ENCODE measurements at places on chromosomes 2 and 18.

- no peak for DNase-seq
Measured at GRCh38 chr2:200655918-200656580, 70.2 kb downstream of the AOX1 start.

- no peak for DNase-seq
Measured at GRCh38 chr2:28692411-28692810, 59.2 kb upstream of the PPP1CB start.

GRCh38 chr2:44246840-44247369 lies 28.4 kb upstream of the SLC3A1 start:
- no peak for DNase-seq

GRCh38 chr2:100561191-100561590 lies 1.6 kb upstream of the PDCL3 start:
- DNase-seq: no peak

DNA sequence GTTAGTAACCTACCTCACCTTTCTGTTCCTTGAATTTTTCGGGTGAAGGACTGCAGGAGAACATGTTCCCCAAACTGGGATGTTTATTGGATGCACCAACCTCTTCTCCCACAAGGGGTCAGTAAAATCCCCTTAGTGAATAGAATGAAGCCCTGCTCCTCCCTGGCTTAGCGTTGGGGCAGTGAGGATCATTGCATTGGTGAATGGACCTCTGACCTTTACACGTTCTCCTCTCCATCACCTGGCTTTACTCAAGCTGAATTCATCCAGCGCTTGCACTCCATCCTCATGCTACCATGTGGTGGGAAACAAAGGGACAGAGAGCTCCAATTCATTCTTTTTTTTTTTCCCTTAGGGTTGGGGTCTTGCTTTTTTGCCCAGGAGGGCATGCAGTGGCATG lies 157.2 kb downstream of the MIB1 start:
- no peak for DNase-seq

DNA sequence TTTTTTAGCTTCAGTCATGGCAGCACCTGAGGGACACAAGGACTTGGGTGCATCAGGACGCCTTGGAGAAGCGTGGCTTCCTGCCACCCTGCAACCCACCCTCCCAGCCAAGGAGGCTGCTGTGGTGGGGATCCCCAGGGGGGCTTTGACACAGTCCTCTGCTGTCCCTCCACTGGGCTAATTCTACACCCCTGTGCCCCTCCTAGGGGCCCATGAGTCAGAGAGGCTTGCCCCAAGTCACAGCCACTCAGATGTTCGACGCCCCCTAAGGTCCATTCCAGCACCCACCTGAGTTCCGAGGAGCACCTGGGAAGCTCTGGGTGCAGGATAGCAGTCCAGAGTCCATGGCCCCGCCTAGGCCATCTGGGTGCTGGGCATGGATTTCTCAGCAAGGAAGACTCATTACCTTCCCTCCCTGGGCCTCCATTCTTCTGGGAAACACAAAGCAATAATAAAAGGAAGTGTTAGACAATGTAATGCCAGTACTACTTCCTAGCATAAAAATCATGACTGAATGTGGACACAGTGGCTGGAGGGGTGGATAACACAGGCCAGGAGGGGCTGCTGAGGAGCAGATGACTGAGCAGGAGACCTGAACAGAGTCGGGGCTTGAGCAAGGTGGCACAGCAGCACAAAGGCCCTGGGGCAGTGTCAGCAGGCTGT lies 3.7 kb downstream of the ALPG start:
- DNase-seq: no peak

GRCh38 chr2:86136141-86136540 lies 30.1 kb downstream of the PTCD3 start:
- DNase-seq: no peak

DNA sequence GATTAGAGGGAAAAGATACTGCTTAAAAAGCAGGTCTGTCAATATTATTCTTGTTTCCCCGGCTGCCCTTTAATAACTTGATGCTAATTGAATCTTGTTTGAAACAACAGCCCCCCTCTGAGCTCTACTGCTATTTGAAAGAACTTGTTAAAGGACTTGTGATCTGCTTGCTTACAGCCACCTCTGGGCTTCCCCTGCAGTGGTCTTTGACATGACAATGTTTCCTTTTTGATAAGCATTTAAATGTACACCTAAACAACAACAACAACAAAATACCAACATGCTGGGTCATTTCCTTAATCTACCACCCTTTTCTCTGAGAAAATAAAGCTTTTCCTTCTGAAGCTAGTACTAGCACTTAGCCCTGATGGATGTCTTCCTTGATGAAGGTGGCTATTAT lies 3.9 kb downstream of the HOXD1 start:
- DNase-seq: no peak

GRCh38 chr2:27249891-27250651 lies 12.8 kb downstream of the SLC30A3 start:
- DNase-seq: no peak

- no peak for DNase-seq
Measured at GRCh38 chr2:100821911-100822265, 1.9 kb downstream of the NPAS2 start.

GRCh38 chr2:204665207-204665606 lies 119.9 kb downstream of the PARD3B start:
- no peak for DNase-seq

DNA sequence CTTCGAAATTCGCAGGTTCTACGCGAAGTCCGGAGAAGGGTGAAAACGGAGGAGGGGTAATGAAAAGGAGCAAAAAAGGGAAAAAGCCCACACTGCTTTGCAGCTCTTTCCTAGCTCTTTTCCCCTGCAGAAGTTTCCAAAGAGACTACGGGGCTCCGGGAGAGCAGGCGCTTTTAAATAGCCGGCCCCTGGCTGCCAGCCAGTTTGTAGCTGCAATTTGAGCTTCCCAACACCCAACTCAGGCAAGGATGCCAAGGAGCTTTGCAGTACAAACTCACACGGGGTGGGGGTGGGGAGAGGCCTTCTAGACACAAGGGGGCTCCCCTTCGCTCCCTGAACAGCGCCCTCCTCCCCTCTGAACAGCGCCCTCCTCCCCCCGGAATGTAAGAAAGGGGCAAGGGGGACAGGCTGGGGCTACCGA lies at the start of gene IGFBP5:
Gene IGFBP5 (minus strand): TSS at position 149 of the 421 bp plus-strand sequence. CDS start 774 bp downstream, outside the sequence.
- DNase-seq: no peak

DNA sequence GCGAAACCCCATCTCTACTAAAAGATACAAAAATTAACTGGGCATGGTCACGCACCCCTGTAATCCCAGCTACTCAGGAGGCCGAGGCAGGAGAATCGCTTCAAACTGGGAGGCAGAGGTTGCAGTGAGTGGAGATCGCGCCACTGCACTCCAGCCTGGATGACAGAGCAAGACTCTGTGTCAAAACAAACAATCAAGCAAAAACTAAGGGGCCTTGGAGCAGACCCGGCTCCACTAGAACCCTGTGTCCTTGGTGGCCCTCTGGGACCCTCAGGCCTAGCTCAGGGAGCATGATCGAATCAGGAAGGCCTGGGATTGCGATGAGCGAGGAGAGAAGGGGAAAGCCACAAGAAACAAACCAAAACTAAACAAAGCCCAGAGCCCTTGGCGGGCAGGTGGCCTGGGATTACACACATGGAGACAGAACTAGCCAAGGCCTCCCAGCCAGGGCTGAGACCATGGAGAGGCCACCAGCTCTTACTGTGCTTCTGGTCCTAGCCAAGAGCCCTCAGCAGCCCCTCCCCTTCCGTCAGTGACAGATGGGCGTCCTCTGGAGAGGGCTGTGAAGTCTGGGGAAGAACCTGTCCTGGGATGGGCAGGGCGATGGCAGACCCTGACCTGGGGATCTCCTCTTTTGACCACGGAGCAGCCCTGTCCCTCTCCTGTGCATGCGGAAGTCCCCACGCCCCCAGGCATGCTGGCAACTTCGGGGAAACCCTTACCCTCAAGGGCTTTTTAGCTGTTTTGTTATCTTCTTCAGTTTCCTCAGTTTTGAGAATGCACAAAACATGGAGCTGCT lies 27.4 kb upstream of the CATIP start:
- no peak for DNase-seq

- no peak for DNase-seq
Measured at GRCh38 chr2:178452334-178452733, 1.2 kb downstream of the PJVK start.

DNA sequence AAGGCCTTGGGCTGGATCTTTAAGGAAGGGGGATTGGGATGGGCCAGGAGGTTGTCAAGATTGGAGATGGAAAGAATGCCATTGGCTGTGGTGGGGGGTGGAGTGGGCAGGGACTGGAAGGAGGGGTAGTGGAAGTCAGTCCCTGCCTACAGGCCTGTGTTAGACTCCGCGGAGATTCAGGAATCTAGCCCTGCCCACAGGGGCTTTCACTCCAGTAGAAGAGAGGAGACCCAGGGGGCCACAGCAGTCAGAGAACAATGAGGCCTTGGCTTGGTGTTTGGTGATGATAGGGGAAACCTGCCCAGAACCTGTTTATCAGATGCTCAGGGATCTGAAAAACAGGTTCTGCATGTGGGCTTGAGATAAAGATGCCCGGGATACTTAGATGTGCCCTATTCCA lies 6.1 kb downstream of the STEAP3 start:
- no peak for DNase-seq

DNA sequence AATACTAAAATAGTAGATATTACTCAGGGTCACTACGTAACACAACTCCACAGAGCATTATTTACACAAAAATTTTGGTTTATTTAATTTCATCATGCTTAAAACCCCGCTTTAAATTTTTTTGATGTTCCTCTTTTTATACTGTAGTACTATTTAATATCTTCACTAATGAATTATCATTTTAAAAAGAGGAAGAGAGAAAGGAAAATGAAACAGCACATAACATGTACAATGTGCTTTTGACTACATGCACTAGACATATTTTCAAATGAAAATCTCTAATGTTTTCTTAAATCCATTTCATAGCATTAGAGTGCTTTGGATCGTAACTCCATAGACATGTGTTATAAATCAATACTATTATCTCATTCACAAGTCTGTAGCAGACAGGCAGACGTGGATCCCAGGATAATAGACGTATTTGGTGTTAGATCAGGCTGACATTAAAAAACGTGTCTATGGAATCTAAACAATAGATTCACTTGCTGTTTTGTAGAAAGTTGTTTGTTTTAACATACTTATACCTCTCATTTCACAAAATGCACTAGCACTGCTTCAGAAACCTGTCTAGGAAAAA lies 897.0 kb downstream of the CPS1 start:
- no peak for DNase-seq

DNA sequence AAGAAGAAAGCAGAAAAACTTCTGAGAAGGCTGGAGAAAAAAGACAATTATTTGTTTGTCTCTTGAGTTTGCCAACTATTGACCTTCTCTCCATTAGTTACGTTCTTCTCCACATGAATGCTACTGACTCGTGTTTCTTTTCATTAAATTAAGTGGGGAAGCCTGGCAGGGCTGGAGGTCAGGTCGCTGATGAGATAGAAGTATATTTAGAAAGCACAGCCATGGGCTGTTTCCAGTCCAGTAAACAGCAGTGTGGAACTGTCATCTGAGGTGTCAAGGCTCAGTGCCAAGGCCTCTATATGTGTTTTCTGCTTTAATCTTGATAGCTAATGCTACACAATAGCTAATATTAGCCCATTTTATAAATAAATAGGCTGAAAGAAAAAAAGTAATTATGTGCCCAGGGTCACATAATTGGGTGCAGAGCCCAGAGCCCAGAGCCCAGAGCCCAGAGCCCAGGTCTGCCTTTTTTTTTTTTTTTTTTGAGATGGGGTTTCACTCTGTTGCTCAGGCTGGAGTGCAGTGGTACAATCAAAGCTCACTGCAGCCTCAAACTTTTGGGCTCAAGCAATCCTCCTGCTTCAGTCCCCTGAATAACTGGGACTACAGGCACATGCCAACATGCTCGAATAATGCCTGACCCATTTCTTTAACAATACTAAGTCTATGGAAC lies 6.3 kb downstream of the MSGN1 start:
- DNase-seq: no peak

DNA sequence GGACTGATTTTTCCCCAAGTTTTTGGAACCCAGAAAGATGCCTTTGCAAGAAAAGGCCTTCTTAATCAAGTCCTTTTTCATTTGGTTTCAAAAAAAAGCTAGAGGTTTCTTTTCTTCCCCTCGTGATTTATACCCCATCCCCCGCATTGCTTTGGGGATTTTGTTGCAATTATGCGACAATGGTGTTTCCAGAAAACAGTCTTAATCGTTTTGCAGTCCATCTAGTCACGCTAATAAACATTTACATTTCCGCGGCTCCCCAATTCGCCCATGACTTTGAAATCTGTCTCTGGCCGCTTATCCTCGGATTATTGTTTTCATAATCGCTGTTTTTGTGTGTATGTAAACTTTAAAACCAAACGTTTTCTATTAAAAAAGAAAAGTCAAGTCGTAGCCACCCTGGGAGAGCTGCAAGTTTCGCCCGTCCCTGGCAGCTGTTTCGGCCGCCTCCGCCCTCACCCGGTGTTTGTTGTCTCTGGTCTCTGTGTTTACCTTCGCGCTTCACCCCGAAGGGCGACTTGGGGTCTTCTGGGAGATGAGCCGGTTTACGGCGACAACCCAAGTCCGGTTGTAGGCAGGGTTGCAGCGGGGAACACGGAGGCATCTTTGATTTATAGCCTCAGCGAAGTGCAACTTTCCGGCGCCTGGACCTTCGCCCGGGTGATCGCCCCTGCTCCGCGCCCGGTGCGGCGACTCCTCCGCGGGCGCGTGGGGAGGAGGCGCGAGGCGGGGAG lies 667 bp downstream of the SP9 start:
- DNase-seq: no peak

GRCh38 chr2:36662638-36663037 lies 33.9 kb upstream of the VIT start:
- DNase-seq: no peak

- DNase-seq: no peak
Measured at GRCh38 chr2:31000970-31001369, 137.3 kb downstream of the GALNT14 start.

- no peak for DNase-seq
Measured at GRCh38 chr2:10873171-10873570, 38.6 kb upstream of the KCNF1 start.

DNA sequence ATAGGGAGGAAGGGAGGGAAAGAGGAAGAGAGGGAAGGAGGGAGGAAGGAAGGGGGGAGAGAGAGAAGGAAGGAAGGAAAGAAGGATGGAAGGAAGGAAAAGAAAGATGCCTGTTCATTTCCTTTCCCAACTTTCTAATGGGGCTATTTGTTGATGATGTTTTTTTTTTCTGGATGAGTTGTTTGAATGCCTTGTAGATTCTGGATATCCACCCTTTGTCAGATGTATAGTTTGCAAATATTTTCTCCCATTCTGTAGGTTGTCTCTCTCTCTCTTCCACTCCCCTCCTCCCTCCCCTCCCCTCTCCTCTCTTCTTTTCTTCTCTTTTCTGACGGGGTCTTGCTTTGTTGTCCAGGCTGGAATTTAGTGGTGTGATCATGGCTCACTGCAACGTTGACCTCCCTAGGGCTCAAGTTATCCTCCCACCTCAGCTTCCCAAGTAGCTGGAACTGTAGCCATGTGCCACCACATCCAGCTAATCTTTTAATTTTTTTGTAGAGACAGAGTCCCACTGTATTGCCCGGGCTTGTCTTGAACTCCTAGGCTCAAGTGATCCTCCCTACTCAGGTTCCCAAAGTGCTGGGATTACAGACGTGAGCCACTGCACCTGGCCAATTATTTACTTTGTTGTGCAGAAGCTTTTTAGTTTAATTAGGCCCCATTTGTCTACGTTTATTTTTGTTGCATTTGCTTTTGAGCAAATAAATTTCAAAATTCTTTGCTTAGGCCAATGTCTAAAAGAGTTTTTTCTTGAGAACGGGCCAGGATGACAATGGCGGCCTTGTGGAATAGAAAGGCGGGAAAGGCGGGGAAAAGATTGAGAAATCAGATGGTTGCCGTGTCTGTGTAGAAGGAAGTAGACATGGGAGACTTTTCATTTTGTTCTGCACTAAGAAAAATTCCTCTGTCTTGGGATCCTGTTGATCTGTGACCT lies 57.3 kb upstream of the FAM117B start:
- no peak for DNase-seq

- no peak for DNase-seq
Measured at GRCh38 chr2:235032949-235033348, 81.1 kb downstream of the SH3BP4 start.

- no peak for DNase-seq
Measured at GRCh38 chr2:224869601-224870233, 153.6 kb upstream of the CCDC195 start.

All from stimulated activated CD4-positive, alpha-beta T cell treated with anti-CD3 and anti-CD28 coated beads, Interleukin-1b, Interleukin-23, amount 100 ng/mL, for 24 hours (primary cell).